ENCODE measurements at places on chromosomes 3 and 15.

- DNase-seq, result no peak
These were observed 59.6 kb upstream of the CASR start for GRCh38 chr3:122123850-122124249.

DNA sequence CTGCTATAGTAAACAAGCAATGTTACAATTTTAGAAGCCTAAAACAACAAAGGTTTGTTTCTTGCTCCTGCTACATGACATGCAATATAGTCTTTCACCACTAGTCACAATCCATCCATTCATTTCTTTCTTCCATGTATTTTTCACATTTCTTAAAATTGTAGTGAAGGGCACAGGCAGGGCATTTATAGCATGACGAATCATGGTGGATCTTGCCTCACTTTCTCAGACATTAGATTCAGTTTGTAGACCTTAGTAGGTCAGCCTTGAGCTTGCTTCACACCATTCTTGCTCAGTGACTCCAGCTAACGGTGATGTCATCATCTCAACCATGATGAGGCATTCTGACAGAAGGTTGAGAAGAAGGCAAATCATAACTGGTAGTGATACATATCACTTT lies 546.8 kb downstream of the TBL1XR1 start:
- DNase-seq, result peak; percentile 18

GRCh38 chr15:58595516-58596263 lies 153.8 kb downstream of the ADAM10 start:
- no peak for DNase-seq

GRCh38 chr3:28860307-28860706 lies 420.6 kb upstream of the RBMS3 start:
- no peak for DNase-seq

DNA sequence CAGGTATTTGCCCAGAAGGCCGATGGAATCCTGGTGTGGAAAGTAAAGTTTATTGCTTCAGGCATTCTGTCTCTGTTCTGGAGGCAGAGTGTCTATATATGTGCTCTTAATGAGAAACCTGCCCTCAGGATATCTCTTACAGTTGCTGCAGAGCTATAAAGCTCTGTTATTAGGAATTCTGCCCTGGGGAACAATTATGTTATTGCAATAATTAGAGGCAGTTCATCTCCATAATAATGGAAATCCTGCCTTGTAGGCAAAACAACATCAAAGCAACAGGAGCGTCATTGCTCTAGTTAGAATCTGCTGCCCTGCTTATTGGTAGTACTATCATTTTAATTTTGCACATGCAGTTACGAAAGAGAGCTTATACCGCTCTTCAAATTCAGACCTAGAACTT lies 175.6 kb downstream of the IL5RA start:
- DNase-seq, result no peak

DNA sequence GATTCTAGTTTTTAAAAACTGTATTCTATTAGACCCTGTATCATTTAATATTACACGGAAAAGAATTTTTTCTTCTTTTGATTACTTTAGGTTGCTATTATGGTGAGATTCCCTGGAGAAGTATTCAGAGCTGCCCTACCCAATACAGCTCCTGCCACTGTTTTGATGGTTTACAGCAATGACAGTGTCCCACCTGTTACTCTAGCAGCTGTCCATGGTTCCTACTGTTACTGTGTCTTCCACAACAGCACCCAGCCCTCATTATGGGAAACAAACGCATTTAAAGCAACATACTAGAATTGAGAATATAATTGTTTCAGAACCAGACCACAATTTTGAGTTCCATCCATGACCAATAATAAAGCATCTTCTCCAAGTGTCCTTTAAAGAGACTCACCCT lies 450.7 kb downstream of the SHQ1 start:
- no peak for DNase-seq

- no peak for DNase-seq
These were observed 37.0 kb downstream of the DAPK2 start for GRCh38 chr15:64009241-64009640.

GRCh38 chr3:175149675-175150074 lies 290.5 kb downstream of the NAALADL2 start:
- no peak for DNase-seq

DNA sequence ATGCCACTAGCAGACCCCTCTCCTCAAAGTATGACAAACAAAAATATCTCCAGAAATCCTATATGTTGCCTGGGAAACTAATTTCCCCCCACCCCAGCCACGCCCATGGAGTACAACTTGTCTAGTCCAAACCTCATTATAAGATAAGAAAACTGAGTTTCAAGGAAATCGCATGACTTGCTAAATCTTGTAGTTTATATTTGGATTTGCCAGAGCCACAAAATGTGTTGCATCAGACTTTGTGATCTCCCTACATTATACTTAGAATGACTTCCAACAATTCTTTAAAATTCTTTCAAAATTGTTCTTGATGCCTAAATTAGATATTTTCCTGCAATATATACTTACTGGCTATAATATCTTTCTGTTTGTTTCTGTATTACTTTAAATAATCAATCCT lies 1034.4 kb downstream of the IGSF11 start:
- DNase-seq, result no peak

- peak; percentile 33 for DNase-seq
These were observed 26.7 kb downstream of the ABHD2 start for GRCh38 chr15:89114990-89115389.

DNA sequence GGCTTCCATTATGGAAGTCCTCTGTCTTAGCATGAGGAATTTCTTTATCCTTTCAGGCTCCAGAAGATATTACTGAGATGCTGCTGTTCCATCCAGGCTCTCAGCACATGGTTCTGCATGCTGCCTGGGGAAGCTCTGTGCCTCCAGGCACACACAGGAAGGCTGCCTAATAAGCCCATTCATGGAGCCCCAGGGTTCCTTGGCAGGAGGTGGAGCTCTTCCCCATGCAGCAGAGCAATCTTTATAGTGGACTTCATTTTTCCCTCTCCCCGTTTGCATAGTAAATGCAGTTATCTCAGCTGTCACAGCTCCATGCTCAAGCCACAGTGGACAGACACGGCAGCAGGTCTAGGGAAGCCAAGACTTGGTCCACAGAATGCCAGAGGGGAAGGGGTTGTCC lies 57.6 kb downstream of the BOC start:
- DNase-seq, result no peak

- peak; percentile 43 for DNase-seq
These were observed 70.4 kb upstream of the OXTR start for GRCh38 chr3:8839607-8840325.

DNA sequence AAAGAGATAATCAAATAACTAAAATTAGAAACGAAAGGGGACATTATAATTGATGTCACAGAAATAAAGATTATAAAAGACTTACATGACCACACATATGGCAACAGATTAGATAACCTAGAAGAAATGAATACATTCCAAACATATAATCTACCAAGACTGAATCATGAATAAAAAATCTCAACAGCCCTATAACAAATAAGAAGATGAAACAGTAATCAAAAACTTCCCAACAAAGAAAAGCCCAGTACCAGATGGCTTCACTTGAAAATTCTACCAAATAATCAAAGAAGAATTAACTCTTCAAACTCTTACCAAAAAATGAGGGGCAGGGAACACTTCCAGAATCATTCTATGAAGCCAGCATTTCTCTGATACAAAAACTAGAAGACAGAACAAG lies 11.8 kb downstream of the TOP2B start:
- DNase-seq, result no peak

DNA sequence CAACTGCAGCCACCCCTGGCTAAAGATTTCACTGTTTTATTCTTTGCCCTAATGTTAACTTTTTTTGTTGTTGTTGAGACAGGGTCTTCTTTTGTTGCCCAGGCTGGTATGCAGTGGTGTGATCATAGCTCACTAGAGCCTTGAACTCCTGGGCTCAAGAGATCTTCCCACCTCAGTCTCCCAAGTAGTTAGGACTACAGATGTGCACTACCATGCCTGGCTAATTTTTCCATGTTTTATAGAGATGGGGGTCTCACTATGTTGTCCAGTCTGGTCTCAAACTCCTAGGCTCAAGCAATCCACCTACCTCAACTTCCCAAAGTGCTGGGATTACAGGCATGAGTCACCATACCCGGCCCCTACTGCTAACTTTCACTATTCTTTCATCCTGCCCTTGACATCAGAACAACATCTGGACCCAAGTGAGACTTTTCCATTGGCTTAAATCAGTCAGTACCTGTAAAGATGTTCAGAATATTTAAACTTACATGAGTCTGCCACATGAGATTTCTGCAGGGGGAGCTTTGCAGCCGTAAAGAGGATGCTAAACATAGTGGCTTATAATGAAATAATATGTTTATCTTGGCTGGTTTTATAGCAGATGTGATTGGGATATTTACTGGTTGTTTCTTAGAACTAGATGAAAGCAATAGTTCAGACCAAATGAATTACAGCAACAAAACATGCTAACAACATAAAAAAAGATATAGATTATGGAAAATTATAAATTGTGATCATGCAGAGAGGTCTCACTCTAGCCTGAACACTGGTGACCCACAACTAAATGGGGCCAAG lies 73.6 kb downstream of the HMG20A start:
- no peak for DNase-seq

DNA sequence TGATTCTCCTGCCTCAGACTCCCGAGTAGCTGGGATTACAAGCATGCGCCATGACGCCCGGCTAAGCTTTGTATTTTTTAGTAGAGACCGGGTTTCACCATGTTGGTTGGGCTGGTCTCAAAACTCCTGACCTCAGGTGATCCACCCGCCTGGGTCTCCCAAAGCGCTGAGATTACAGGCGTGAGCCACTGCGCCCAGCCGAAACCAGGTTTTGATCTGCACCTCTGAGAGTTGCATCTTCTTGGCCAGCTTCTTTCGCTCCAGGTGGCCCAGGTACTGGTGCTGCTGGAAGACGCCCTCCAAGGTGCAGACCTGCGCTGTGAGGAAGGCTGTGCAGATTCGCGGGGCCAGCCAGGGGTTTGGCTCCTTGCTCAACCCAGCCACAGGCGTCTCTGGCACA lies 275.4 kb upstream of the LRRC3B start:
- DNase-seq, result no peak

DNA sequence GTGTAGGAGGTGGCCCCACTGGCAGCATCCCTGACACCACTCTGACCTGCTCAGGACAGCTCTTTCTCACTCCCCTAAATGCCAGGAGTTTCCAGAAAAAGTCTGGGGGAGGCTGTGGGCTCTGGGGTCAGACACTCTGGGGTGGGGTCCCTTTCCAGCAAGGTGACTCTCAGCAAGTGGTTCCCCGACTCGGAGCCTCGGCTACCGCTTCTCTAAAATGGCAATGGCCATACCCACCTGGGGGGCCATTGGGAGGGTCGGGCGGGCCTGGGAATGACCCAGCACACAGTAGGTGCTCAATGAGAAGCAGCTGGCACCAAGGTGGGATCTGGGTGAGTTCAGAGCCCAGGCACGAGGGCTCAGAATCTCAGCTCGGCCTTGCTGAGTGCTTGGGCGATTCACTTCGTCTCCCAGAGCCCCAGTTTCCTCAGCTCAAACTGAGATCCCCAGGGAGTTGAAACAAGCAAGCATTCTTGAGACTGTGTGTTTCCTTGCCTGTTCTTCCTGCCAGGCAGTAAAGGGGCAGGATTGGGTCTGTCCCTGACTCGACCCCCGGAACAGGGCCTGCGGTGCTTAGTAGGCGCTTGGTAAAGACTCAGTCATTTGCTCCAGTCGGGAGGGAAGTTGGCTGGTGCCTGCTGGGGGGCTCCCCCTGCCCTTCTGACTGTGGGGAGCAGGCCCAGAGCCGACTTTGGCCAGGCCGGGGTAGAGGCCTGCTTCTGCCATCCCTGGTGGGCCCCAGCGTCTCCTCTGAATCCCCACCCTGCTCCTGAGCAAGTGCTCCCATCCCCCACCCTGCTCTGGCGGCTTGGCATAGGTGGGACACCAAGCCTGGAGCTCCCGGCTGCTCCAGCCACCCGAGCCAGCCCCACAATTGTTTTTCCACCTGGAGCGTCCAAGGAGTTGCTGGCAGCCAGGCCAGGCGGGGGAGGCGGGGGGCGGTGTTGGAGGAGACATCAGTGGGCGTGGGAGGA lies 32.9 kb upstream of the FBLN2 start:
- DNase-seq, result no peak

- no peak for DNase-seq
These were observed 761.7 kb downstream of the IGSF11 start for GRCh38 chr3:118272991-118273390.

- peak; percentile 14 for DNase-seq
These were observed 87.0 kb downstream of the SV2B start for GRCh38 chr15:91186904-91187656.

DNA sequence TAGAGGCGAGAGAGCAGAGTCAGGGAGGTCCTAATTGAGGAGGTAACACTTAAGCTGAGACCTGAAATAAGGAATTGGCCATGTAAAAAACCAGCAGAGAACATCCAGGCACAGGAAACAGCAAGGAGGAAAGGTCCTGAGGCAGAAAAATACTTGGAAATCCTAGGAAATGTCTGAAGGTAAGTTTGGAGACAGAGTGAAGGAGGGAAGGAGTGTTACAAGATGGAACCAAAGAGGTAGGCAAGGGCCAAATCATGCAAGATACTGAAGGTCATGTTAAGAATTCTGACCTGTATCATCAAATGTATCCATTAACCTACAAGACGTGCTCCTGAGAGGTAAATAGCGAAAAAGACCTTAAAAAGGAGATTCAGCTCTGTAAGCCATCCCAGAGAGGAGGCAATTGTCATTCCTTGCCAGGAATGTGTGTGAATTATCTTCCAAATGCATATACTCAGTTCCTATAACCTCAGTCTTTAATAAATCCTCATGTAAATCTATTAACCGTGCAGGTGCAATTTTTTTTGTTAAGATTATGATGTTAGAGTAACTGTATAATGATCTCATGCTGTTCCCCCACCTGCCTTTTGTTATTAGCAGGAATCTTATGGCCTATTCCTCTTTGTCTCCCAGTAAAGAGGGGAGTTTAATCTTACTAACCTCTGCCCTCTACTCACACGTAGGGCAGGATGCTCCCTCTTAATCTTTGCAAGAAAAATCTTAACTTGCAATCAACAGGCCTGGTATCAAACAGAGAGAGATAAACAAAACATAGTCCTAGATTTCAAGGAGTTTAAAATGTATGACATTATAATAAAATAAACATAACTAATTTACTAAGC lies 166.9 kb downstream of the ULK4 start:
- no peak for DNase-seq

GRCh38 chr3:193711964-193712598 lies 119.1 kb downstream of the OPA1 start:
- DNase-seq, result no peak

- no peak for DNase-seq
These were observed 3.6 kb upstream of the NR1D2 start for GRCh38 chr3:23941440-23941839.

GRCh38 chr15:97903971-97904572 lies 56.4 kb upstream of the ARRDC4 start:
- peak; percentile 70 for DNase-seq

Measured in ELR (cell line).